ENCODE measurements at places on chromosomes 3 and 15.
A peak's percentile ranks its signal among the peaks of the same experiment; 100 is the strongest.

GRCh38 chr15:78063217-78063616 is 14.3 kb downstream of the TBC1D2B start:
- no peak for DNase-seq

DNA sequence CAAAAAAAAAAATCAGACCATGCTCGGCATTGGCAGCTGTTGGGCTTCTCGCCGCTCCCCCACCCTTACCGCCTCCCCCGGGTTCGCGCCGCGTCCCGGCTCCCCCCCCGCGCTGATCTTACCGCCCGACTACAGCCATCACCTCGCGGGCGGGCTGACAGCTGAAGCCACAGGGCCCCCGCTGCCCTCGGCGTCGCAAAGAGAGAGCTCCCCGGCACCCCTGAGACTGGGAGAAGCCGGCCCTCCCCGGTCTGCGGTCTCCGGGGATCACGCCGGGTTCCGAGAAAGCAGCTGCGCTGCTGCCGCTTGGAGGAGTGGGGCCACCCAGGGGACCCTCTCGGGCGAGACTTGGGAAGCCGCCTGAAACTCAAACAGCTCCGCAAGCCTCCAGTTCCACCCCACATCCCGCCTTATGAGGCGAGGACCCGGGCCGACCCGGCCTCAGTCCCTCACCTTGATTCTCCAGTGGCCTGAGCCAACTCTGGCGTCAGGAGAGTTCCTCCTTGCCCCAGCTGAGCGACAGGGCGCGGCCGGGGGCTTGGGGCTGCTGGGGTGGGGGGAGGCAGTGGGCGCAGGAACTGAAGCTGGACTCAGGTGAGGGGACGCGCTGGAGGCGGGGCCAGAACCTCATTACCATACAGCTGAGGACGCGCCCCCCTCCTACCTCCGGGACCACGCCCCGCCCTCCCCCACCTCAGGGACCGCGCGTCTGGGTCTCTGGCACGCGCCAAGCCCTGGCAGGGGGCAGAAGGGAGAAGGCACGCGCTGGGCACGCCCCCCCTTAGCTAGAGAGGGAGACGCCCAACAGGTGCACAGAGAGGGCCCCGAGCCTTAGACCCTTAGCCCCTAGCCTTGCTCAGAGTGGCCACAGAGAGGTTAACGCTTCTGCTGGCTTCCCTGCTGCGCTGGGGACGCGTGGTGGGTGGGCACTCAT is 1.0 kb upstream of the DLL4 start:
- no peak for DNase-seq

DNA sequence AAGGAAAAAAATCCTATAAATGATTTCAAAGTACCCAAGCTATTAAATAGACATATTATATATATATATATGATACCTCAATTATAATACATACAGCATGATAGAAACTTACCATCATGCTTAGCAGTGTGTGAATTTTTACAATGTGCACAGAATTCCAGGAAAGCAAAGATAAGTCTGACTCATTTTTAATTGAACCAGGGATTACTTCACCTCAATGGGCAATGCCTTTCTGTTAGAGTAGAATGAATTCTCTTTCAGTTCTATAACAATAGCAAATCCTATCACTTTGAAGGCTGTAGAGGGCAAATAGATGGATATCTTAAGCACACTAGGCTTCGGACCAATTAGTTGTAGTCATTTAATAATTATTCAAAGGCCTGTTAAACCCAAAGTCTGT is 54.8 kb upstream of the P3H2 start:
- DNase-seq: no peak

DNA sequence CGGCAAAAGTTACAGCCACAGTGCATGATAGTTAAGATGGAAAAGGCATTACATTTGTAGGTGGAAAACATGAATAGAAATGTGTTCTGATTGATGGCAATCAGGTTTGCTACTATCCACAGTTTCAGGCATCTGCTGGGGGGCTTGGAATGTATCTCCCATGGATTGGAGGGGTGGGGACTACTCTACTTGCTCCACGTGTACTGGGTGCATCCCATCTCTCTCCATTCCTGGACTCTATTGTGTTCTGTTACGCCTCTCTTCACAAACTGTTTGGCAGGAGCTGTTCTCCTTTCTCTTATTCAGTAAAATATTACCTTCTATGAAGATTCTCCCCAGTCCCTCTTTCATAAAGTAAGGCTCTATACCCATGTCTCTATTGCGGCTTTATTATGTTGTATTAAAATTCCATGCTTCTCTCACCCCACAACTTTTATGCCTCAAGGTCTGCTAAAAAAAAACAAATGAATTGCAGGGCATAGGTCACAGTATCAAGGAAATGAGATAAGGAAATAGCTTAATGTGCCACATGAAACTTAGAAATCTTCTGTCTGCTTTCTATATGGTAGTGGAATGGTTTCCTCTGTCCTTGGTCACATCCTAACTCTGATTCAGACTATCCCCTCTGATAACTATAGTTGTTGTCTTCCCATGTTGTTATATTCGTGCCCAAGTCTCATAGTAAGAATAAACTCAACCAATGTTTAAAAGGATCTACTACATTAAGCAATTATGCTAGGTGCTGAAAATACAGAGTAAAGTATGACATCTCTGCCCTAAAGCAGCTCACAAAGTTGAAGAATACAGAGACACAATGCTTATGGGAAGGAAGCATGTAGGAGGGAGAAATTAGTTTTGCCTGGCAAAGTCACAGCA is 43.2 kb downstream of the LRRFIP2 start:
- DNase-seq: no peak

DNA sequence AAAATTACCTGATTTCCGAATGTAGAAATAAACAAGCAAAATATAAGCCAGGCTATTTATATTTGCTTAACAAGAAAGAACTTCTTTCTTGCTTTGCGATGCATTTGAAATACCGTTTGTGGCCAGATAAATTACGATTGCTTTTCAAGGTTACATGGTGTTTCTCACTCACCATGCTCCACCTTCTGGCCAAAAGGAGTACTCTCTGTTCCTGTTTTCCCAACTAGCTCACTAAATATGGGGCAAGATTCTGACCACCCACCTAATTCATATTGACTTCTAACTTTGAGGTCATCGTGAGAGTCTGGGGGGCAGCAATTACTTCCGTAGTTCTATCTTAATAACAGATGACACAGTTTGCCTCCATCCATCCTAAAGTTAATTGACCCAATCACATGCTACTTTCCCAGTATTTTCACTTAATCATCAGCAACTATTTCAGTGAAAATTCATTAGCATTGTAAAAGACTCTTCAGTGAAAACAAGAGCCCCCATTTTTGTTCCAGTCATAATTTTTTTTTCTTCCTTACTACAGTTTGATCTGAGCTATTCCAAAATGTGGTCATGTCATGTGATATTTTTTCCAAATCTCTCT is 25.9 kb downstream of the ACP3 start:
- DNase-seq: no peak

- no peak for DNase-seq
Measured at GRCh38 chr3:16264174-16264707, 502 bp downstream of the DPH3 start.

DNA sequence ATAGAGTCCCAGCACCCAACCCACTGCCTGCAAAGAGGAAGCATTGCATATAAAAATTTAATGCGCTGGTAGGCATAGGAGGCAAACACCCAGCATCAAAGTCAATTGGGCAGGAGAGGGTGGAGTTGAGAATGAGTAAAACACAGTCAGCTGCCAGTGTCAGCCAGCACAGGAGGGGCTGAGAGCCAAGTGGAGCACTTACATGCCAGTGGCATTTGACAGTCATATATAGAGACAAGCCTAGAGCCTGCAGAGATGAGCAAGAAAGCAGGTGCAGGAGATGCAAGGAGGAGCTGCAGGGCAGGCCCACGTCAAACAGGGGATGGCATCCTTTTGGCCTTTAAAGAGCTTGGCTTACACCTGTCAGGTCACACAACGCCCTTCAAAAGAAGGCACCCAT is 27.6 kb upstream of the ZFAND6 start:
- DNase-seq: no peak

- DNase-seq: no peak
Measured at GRCh38 chr15:49644364-49644794, 23.5 kb downstream of the DTWD1 start.

DNA sequence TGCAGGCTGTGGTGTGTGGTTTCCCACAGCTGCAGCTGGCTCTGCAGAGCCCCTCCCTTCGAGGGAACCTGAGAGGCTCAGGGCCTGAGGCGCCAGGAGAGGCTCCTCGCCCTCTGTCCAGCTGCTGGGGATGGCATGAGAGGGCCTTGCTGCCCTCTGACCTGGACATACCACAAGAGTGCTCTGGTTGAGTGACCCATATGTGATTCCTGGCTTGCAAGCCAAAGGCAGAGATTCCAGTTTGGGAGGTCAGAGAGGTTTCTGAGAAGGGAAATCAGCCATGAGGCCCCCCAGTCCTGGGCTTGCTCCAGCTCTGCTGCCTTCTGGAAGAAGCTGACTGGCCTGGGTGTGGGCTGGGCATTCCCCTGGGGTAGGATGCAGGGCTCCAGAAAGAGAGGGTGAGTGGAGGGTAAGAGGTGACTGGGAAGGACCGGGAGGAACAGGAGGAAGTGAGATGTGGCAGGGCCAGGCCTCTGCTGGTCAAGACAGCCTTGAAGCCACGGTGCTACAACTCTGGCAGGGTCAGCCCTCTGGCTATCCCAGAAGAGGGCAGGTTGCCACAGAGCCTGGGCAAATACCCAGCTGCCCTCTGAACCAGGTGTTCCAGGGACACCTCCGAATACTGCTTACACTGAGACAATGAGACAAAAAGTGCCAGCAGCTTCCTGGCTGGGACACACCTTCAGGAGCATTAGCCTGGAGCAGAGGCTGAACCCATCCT is 16.0 kb upstream of the SRP14 start:
- DNase-seq: peak; percentile 51

GRCh38 chr3:21944251-21944650 is 193.2 kb upstream of the ZNF385D start:
- no peak for DNase-seq

GRCh38 chr3:55000546-55000945 is 72.7 kb upstream of the LRTM1 start:
- DNase-seq: no peak

DNA sequence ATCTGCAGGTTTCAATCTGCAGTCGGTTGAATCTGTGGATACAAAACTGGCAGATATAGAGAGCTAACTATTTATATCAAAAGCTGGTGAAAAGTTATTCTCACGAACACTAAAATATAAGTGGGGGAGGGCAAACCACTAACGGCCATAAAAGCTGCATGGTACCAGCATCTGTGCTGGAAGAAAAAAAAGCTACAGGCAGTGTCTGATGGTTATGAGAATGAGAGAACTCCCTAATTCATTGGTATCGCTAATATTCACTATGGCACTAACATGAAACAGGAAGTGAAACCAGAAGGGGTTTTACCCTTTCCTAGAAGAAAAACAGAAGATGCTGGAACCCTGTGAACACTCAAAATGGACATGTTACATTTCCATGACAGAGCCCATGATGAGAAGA is 15.9 kb downstream of the CEP70 start:
- no peak for DNase-seq

DNA sequence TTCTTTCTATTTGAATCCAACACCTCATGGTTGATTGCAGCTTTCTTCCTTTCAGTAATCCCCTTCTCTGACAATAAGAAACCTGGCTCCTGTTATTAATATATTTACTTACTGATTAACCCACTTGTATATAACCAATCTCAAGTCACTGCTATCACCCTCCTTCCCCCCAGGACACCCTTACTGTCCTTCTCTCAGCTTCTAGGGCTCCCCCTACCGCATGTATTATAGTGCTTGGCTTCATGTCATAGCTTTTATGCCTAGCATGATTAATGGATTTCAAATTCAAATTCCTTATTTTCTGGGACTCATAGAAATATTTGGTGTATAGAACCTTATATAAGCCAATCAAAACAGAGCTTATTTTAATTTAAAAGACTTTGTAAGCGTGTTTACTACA is 75.7 kb upstream of the BNIP2 start:
- no peak for DNase-seq

- DNase-seq: no peak
Measured at GRCh38 chr3:47504113-47504512, 9.4 kb downstream of the ELP6 start.

GRCh38 chr3:197533927-197534725 is 21.6 kb downstream of the BDH1 start:
- DNase-seq: no peak

- DNase-seq: no peak
Measured at GRCh38 chr15:29844290-29844903, 22.1 kb upstream of the TJP1 start.

DNA sequence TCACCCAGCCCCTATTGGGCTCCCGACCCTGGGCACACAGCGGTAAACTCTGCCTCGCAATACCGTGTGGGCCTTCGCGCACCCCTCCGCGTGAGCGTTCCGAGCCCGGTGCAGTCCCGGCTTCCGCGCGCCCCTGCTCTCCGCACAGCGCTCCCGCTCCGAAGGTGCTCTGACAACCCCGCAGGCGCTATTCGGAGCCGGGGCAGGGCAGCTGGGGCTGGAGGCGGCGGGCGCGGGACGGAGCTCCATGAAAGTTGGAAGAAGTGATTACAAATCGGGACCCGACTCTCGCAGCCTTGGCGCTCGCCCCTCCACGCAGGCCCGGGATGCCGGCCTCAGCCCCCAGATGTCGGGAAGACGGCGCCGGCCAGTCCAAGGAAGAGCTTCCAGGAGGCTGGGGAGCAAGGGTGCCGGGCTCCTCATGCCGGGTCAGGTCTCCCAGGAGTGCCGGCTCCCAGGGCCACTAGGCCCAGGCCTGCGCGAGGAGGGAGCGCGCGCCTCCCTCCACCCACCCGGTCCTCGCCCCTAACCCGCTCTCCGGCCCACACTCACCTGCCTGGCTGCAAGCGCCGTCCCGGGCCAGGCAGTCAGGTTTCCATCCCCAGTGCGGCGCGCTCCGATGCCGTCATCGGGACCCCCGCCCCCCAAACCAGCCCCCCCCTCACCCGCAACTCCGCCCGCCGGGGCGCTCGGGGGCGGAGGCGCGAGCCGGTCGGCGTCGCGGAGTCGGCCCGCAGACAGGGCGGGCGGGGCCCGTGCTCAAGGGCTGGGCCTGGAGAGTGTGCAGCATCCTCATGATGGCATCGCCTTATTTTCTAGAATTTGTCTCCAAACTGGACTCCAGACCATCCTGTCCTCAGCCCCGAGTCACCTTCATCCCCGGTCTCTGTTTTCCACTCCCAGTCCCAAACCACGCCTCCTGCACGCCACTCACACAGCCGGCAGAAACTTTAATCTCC is at the start of gene KIF7:
Gene KIF7, minus strand, starts transcription at position 621 of the 959 bp plus-strand sequence. CDS start 2,537 bp downstream, outside the sequence.
- no peak for DNase-seq

DNA sequence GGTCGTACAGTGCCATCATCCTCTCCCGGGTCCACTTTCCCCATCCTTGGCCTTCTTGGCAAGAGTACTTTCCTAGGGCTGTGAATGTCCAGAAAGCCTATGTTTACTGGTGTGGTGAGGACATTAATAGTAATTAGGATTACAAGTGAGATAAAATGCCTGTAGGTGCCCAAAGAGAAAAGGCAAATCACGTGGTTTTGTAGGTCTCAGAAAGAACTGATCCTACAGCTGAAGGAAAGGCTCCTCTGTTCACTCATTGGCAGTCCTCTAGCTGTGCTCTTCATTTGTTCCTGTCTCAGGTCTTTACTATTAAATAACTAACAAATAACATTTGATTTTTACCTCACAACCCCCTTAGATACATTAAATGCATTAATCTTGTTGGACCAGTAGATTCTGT is 220.1 kb upstream of the CBLB start:
- DNase-seq: no peak
